ENCODE measurements at places on chromosomes 3 and 15.

DNA sequence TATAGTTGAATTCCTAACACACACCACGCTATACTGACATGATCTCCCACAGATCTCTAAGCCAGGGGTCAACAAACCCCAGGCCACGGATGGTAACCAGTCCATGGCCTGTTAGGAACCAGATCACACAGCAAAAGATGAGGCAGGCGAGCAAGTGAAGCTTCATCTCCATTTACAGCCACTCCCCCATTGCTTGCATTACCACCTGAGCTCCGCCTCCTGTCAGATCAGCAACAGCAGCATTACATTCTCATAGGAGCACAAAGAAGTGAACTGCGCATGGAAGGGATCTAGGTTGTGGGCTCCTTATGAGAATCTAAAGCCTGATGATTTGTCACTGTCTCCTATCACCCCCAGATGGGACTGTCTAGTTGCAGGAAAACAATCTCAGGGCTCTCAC lies 2.7 kb downstream of the PDCD7 start:
- DNase-seq, result no peak

DNA sequence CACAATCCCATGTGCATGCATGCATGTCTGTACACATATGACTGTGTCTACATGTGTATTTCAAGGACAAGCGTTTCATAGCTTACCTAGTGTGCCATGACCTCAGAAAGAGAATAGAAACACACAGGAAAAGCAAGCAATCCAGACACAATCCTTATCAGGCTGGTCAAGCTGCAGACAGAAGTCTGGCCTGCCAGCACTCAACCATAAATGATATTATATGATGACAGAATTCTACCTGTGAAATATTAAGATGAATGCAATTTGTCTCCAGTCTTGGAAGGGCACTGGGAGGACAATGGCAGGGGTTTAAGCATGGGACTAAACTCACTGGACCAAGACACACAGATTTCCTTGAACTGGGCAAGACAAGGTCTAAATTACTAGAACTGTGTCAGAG lies 50.9 kb upstream of the ARL6 start:
- no peak for DNase-seq

DNA sequence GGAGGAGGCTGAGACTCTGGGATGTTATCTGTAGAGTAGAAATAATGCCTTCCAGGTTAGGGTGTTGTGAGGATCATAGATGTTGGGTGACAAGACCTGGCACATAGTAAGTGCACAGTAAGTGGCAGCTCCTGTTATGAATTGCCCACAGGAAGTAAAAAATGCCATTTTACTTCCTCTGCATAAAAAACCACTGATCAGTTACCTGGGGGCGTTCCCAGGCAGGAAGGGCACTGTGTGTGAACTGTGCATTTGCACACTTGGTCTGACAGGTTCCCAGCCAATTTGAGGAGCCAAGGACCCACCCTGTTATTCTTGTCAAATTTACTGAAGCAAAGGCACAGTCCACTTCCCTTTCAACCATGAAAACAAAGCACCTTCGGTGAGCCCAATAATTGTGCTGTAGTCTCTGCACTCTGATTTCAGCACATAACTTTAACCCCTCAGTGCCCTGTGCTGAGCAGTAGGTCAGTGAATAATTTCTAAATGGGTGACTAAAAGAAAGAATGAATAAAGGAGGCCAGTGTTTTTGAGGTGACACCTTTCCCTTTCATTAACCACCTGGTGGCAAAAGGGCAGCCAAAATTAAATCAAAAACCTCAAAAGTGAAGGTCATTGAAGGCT lies 85.8 kb upstream of the ARHGEF3 start:
- DNase-seq, result no peak

- peak; percentile 9 for DNase-seq
Observed at GRCh38 chr3:126128504-126129397, 44.8 kb upstream of the SLC41A3 start.

DNA sequence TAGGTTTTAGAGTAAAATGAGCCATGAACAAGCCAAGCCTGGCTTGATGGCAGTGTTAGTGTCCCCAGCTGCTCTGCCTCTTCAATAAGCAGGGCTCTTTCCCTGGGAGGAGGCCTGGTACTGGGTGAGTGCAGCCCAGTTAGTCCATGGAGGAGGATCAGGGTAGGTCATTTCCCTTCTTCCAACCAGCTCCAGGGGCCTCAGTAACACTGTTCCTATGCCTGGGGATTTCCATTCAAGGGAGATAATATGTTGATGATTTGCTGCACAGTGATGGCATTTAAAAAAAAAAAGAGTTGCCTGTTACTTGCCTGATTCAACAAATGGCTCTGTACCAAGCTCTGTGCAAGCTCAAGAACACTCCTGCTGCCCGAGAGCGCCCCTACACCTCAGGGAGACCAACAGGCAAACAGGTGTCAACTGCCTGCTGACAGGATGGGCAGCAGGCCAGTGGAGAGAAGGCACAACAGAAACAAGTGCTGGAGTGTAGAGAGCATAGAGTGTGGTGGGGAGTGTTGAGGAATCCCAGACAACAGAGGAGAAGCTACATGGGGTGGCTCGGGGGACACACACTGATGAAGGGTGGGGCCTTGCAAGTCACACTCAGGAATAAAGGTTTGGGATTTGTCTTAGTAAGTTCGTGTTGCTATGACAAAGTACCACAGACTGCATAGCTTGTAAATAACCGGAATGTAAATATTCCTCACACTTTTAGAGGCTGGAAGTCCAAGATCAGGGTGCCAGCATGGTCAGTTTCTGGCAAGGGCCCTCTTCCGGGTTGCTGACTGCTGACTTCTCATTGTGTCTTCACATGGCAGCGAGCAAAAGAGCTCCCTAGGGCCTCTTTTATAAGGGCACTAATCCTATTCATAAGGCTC lies 78.6 kb upstream of the PXYLP1 start:
- DNase-seq, result no peak

All from uterus (tissue), 4 donors.